ENCODE measurements at places on chromosomes 11 and 22. TPM values are rescaled to one million over a fixed set of nuclear protein-coding genes. Genes with fewer than 3 reads are reported as not detected.

DNA sequence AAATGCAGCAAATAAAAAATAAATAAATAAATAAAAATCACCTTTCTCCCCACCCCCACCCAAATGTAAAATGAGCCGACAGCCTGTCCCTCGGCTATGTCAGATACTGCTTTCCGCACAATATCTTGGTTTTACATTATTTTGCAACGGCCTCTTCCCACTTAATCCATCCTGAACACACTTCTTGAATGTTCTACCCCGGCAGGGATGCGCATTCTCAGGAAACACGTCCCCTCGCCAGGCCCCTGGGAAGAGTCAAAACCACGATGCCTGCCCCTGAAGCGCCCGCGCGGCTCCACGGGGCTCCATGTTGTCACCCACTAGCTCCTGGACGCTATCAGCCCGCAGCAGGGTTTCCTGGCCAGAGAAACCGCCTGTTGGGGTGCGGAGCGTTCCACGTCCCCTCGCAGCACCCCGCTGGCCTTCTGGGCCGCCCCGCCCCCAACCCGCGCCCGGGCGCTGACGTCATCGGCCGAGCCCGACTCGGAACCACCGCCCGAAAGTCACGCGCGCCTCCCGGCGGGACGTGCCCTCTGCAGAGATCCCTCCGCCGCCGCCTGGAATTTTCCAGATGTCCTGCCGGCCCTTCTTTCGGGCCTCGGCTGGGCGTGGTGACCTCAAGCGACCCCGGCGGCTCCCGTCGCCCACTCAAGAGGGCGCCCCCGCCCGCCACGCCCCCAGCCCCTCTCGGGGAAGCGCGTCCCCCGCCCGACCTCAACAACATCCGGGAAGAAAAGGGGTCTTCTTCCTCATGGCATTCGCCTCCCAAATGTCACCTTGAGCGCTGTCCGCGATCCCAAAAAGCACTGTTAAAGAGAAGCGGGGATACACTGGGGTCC, 585 bp upstream of the NEAT1 start:
- DNase-seq = peak; percentile 99

- no peak for DNase-seq
Observed at GRCh38 chr11:14359501-14360031, 583 bp upstream of the RRAS2 start.

Gene OR8K3
- not detected for total RNA-seq

Gene OR10D3
- not detected for total RNA-seq

Gene RASD2
- total RNA-seq = 0.24 TPM

Gene H19
- 1,527 TPM for total RNA-seq

DNA sequence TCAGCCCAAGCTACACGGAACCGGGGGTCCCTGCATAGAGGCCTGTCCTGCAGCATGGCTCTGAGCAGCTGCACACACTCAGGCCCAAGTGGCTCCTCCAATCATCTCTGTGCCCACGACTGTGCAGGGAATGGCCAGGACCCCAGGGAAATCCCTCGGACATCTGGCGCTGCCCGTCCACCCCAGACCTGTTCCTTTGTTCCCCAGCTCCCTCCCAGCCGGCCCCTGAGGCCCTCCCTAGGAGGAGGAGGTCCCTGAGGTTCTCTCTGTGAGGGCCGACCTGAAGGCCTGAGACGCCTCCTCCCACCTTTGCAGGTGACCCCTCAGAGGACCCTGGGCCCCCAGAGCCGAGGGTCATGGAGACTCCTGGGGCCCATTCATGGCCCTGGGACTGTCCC, 1.1 kb downstream of the MLC1 start:
- DNase-seq = no peak

GRCh38 chr11:109196016-109196415, 226.0 kb upstream of the C11orf87 start:
- DNase-seq = no peak

- DNase-seq = peak; percentile 61
Observed at GRCh38 chr11:83157594-83158356, 844 bp downstream of the PCF11 start.

Gene OSBPL5
- total RNA-seq = 12.5 TPM

DNA sequence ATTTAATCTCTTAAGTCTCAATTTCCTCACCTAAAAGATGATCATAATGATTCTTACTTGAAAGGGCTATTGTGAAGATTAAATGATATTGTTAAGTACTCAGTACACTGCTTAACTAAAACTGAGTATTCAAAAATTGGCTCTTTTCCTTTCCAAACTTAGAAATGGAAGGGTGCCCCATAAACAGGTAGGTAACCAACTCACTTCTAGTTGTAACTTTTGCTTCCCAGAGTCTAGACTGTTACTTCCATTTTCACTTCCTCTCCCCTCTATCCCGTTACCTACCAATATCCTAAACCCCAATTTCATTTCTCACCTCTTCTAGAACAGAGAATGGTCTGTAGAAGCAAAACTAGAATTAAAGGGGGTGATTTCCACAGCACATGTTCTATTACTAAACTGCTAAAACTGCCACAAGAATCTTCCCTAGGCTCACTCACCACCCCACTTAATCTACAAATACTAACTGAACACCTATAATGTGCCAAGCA, 50.0 kb downstream of the RRAS2 start:
- no peak for DNase-seq

All from ovary (tissue), 10 donors.